Right ventricle myocardium superior (tissue), 1 donor: ENCODE measurements at places on chromosomes 5 and 9.

DNA sequence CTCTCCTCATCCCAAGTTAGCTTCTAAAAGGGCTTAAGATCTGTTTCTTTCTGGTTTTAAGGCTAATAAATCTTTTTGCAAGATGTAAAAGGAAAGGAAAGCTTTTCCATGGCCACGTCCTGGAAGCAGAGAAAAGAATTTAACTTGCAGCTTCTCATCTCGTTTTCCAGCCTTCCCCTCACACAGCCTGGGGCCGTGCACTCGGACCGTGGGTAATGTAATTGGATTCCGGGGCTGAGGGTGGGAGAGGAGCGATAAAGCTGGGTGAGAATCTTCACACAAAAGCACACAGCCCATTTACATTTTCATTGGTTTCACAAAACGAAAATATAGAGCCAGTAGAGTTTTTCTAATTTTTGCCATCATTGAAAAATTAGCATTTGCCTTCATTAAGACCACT, 91.2 kb downstream of the IRX2 start:
- no peak for DNase-seq

- no peak for DNase-seq
Observed at GRCh38 chr5:90421136-90421535, 11.6 kb upstream of the CETN3 start.

DNA sequence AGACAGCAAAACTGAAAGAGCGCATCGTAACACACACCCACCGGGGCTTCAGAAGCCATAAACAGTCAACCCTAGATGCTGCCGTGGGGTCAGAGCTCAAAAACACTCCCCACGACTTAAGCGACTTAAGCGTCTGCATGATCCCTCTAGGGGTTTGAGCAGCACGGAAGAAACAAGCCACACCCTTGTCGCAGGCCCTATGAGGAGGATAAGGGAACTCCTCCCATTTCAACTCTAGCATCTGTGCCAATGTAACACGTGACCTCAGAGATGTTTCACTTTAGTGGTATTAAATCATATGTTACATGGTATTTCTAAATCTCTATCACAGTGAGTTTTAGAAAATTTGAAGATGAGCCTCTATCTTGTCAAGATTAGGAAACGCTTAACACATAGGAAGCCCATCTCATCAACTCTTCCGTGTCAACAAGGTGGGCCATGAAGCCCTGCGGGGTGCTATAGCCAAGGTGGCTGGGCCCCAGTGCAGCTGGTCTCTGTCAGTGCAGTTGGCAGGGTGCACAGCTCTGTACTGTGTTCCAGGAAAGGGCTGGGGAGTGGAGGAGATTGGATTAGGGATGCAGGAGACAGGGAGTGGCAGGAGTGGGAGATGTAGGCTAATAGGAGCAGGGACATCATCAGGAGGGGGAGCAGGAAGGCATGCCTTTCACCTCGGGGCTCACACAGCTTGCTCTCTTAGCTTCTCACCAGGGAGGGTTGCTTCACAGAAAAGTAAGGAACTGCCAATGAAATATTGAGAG, 33.1 kb downstream of the ZCCHC9 start:
- no peak for DNase-seq

DNA sequence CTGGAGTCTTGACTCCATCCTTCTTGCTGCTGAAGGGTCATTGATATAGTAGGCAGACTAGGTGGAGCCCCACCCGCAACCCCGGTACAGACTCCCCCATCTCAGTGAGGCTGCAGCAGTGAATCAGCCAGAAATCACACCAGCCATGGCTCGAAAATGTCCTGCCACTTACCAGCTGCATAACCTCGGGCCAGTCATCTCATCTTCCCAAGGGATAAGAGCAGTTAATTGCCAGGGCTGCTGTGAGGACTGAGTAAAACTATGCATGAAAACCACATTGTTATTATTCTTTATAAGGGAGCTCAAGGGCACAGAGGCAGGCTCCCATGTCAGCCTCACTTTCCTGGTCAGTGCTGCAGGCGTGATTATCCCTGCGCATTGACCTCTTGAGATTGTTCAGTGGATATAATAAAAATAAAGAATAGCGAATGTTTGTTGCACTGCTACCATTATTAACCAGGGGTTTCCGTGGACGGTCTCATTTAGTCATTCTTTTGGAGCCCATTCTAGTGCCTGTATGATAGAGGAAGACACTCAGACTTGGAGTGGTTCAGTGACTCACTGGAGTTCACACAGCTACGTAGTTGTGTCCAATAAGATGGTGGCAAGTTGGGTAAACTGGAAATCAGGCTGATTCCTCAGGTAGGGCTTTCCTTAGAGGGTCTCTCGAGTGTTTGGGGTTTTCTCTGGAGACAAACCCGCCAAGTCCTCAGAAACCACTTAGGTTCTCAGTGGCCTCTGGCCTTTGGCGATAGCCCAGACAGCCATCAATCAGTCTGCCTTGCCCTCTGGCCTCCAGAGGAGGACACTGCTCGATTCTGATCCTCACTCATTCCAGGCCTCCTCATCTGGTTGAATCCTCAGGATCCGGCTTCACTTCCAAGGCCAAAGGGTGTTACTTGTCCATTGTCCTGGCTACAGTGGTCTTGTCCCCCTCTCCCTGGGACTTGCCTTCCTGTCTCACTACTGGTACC, 39.9 kb downstream of the COL15A1 start:
- DNase-seq: no peak

- no peak for DNase-seq
Observed at GRCh38 chr5:83407931-83408330, 63.6 kb upstream of the VCAN start.

- DNase-seq: no peak
Observed at GRCh38 chr9:125632321-125633115, 74.5 kb downstream of the MAPKAP1 start.

GRCh38 chr5:66889056-66889455, 292.9 kb downstream of the MAST4 start:
- DNase-seq: no peak

- DNase-seq: no peak
Observed at GRCh38 chr5:142736247-142736632, 33.9 kb upstream of the ARHGAP26 start.

- no peak for DNase-seq
Observed at GRCh38 chr9:133599470-133600173, 9.6 kb downstream of the FAM163B start.

DNA sequence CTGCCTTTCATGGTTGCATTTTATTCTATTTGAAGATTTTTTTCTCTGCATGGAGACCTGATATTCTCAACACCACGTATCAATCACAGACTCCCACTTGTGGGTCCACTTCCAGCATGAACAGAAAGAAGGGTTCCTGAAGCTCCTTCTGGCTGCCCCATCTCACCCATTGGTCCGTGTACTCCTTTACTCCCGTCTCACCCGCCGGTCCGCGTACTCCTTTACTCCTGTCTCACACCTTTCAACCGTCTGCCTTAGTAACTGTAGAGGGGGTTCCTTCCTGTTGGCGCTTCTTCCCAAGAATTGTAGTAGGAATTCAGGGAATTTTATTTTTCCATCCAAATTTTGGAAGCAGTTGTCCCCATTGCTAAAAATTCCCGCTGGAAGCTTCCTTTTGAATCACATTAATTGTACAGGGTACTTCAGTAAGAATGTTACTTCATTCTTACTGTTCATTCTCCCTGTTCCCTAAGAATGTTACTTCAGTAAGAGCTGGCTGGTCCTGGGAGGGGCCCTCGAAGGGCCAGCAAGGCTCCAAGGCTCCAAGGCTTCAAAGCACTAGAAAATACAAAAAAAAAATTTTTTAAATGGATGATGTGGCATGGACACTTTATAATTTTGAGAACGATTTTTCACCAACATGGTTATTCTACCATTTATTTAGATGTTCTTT, 3.9 kb upstream of the LPCAT1 start:
- peak; percentile 32 for DNase-seq

- DNase-seq: no peak
Observed at GRCh38 chr5:56637321-56637920, 177.9 kb upstream of the MAP3K1 start.

DNA sequence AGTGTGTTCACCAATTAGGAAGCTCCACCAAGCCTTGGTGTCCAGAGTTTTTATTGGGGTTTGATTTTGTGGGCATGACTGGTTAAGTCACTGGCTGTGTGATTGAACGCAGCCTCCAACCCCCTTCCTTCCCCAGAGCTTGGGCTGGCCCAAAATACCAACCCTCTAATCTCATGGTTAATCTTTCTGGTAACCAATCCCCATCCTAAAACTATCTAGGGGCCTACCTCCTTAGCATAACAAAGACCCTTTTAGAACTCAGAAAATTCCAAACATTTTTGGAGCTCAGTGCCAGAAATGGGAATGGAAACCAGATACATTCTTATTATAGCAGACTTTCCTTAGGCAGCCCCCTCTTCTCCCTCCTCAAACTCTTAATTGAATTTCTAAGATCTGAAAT, 35.9 kb upstream of the HRH2 start:
- no peak for DNase-seq

GRCh38 chr5:172280929-172281328, 2.6 kb downstream of the UBTD2 start:
- DNase-seq: no peak

DNA sequence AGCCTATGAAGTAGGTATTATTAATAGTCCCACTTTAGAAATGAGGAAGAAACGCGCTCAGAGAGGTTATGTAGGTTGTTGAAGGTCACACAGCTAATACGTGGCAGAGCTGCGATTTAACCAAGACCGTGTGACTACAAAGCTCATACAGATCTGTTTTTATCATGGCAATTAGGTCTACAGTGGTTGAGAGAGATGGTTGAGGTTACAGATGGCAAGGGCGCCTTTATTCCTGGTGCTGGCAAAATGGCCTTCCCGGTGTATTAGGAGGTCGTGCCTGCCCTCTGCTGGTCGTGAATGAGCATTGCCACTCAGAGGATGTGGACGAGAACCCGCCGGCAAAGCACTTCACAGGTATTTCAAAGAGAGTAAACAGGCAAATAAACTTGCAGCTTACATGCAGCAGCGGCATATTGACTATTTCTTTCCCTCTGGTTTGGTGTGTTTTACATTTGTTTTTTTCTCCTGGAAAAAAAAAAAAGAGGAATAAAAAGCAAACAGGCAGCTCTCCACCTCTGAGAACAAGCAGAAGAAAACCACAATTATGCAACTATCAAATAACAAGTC, 65.3 kb upstream of the EGFLAM start:
- peak; percentile 71 for DNase-seq
